ENCODE measurements at places on chromosomes 12 and 14.

GRCh38 chr14:102983496-102983895 is 61.0 kb downstream of the AMN start:
- no peaks in the 10 kb centered on the region for H3K27me3 ChIP-seq
- no peak overlapping the region for H3K4me3 ChIP-seq
- DNase-seq = no peak
- no peak overlapping the region for H3K27ac ChIP-seq
- H3K4me1 ChIP-seq = no peaks in the 10 kb centered on the region

GRCh38 chr12:80708259-80708974 is 983 bp downstream of the MYF6 start:
- H3K4me3 ChIP-seq = no peak overlapping the region
- H3K27ac ChIP-seq = no peak overlapping the region
- no peaks in the 10 kb centered on the region for H3K4me1 ChIP-seq
- no peaks in the 10 kb centered on the region for H3K27me3 ChIP-seq
- H3K36me3 ChIP-seq = no peaks in the 10 kb centered on the region

- H3K27ac ChIP-seq = no peak overlapping the region
- H3K4me1 ChIP-seq = no peaks in the 10 kb centered on the region
- no peak overlapping the region for H3K4me3 ChIP-seq
- DNase-seq = no peak
These were observed 29.2 kb downstream of the RASAL1 start for GRCh38 chr12:113106361-113106760.

- H3K27me3 ChIP-seq = no peaks in the 10 kb centered on the region
- H3K4me3 ChIP-seq = no peak overlapping the region
- no peaks in the 10 kb centered on the region for H3K36me3 ChIP-seq
- no peak overlapping the region for H3K27ac ChIP-seq
- DNase-seq = no peak
- H3K4me1 ChIP-seq = no peaks in the 10 kb centered on the region
These were observed 36.3 kb downstream of the PTHLH start for GRCh38 chr12:27936196-27936595.

DNA sequence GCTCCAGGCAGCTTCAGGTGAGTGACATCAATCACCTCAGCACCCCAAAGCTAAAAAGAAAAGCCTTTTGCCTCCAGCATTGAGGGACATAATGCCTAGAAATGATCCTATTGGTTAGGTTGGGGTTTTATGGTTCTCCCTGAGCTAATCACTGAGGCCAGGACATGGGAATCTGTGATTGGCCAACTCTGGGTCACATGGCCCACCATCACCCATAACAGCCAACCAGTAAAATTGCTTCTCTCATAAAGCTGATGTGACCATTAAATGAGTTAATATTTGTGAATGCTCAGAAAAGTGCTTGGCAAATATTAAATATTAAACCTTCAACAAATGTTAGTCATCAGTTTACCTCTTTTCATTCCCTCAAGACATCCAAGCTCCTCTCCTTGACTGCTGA is 60.2 kb downstream of the TBX3 start:
- no peaks in the 10 kb centered on the region for H3K36me3 ChIP-seq
- no peak overlapping the region for H3K27ac ChIP-seq
- H3K27me3 ChIP-seq = no peaks in the 10 kb centered on the region
- H3K4me1 ChIP-seq = no peaks in the 10 kb centered on the region
- no peak overlapping the region for H3K4me3 ChIP-seq

GRCh38 chr14:24342889-24343288 is 3.1 kb upstream of the RIPK3 start:
- no peak overlapping the region for H3K27ac ChIP-seq
- H3K36me3 ChIP-seq = no peaks in the 10 kb centered on the region
- H3K27me3 ChIP-seq = no peaks in the 10 kb centered on the region
- DNase-seq = no peak

GRCh38 chr12:48125985-48126384 is 6.8 kb downstream of the PFKM start:
- H3K4me3 ChIP-seq = no peak overlapping the region
- no peak for DNase-seq
- H3K4me1 ChIP-seq = peaks cover 1% of the 10 kb centered on the region
- H3K36me3 ChIP-seq = peaks cover 61% of the 10 kb centered on the region
- no peak overlapping the region for H3K27ac ChIP-seq

DNA sequence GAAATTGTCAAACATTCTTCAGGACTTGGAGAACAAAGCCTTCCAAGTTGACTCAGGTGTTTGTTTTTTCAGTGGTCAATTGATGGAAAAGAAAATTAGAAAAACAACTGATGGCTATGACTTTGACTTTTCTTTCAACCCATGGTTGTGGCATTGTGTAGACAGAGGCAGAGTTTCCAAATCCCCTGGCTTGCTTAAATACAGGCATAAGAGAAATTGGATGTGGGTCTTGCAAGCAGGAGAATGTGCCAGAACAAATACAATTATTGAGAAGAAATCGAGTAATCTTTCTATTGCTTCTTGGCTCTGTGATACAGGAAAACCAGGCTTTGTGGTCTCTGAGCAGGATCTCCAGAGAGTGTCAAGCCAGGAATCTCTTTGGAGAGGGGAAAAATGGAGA is 40.9 kb upstream of the FRMD6 start:
- DNase-seq = no peak
- no peak overlapping the region for H3K27ac ChIP-seq
- peaks cover 3% of the 10 kb centered on the region for H3K4me1 ChIP-seq
- H3K27me3 ChIP-seq = no peaks in the 10 kb centered on the region
- no peaks in the 10 kb centered on the region for H3K36me3 ChIP-seq
- H3K4me3 ChIP-seq = no peak overlapping the region

GRCh38 chr12:53344487-53344823 is 8.3 kb upstream of the SP7 start:
- DNase-seq = no peak
- H3K27ac ChIP-seq = peak overlapping the region; percentile 81
- H3K36me3 ChIP-seq = no peaks in the 10 kb centered on the region
- peak overlapping the region; percentile 53 for H3K4me3 ChIP-seq
- peaks cover 11% of the 10 kb centered on the region for H3K4me1 ChIP-seq
- no peaks in the 10 kb centered on the region for H3K27me3 ChIP-seq

GRCh38 chr12:69151254-69151764 is 88.1 kb upstream of the CPSF6 start:
- no peak overlapping the region for H3K27ac ChIP-seq
- DNase-seq = no peak
- H3K36me3 ChIP-seq = no peaks in the 10 kb centered on the region
- no peaks in the 10 kb centered on the region for H3K4me1 ChIP-seq

- H3K4me1 ChIP-seq = no peaks in the 10 kb centered on the region
- H3K4me3 ChIP-seq = no peak overlapping the region
- no peak overlapping the region for H3K27ac ChIP-seq
- no peaks in the 10 kb centered on the region for H3K27me3 ChIP-seq
These were observed 8.6 kb downstream of the NANOG start for GRCh38 chr12:7797698-7798398.

- no peaks in the 10 kb centered on the region for H3K4me1 ChIP-seq
- H3K27me3 ChIP-seq = no peaks in the 10 kb centered on the region
- no peak for DNase-seq
- H3K36me3 ChIP-seq = no peaks in the 10 kb centered on the region
These were observed 1.3 kb upstream of the NR2C1 start for GRCh38 chr12:95074766-95075165.

DNA sequence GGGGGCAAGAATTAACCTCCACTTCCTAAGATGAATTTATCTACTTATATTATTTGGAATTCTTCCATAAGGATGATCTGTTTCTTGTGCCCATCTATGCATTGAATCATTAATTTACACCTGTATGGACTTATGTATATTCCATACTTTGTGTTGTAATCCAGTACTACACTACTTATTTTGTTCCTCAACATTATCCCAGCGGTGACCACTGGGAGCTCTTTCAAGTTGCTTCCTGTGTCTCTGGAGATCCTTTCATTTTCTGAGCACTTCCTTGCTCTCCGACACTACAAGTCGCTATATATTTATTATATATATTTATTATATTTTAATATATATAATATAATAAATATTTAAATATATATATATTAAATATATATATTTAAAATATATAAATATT is 54.9 kb upstream of the SCN8A start:
- no peaks in the 10 kb centered on the region for H3K36me3 ChIP-seq
- no peaks in the 10 kb centered on the region for H3K4me1 ChIP-seq
- no peak overlapping the region for H3K4me3 ChIP-seq
- no peak for DNase-seq
- no peaks in the 10 kb centered on the region for H3K27me3 ChIP-seq

DNA sequence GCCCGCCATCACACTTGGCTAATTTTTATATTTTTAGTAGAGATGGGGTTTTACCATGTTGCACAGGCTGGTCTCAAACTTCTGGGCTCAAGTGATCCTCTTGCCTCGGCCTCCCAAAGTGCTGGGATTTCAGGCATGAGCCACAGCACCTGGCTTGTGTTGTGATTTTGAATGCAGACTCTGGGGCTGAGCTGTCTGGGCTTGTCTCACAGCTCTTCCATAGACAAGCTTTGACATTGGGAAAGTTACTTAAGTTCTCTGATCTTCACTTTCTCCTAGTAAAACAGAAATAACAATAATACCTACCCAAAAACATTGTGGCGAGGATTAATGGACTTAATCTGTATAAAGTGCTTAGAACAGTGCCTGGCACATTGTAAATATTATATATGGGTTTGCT is 36.0 kb downstream of the TMBIM6 start:
- DNase-seq = no peak
- H3K27ac ChIP-seq = no peak overlapping the region
- H3K27me3 ChIP-seq = no peaks in the 10 kb centered on the region
- no peaks in the 10 kb centered on the region for H3K36me3 ChIP-seq
- H3K4me3 ChIP-seq = no peak overlapping the region

- H3K36me3 ChIP-seq = no peaks in the 10 kb centered on the region
- H3K27ac ChIP-seq = peak overlapping the region; percentile 13
- H3K27me3 ChIP-seq = no peaks in the 10 kb centered on the region
- H3K4me3 ChIP-seq = peak overlapping the region; percentile 66
- DNase-seq = no peak
These were observed 498 bp downstream of the RACGAP1 start for GRCh38 chr12:50024805-50025186.

- no peaks in the 10 kb centered on the region for H3K36me3 ChIP-seq
- no peak for DNase-seq
- no peaks in the 10 kb centered on the region for H3K4me1 ChIP-seq
- no peaks in the 10 kb centered on the region for H3K27me3 ChIP-seq
- no peak overlapping the region for H3K4me3 ChIP-seq
- no peak overlapping the region for H3K27ac ChIP-seq
These were observed 1322.5 kb downstream of the FSCB start for GRCh38 chr14:43184540-43184939.

DNA sequence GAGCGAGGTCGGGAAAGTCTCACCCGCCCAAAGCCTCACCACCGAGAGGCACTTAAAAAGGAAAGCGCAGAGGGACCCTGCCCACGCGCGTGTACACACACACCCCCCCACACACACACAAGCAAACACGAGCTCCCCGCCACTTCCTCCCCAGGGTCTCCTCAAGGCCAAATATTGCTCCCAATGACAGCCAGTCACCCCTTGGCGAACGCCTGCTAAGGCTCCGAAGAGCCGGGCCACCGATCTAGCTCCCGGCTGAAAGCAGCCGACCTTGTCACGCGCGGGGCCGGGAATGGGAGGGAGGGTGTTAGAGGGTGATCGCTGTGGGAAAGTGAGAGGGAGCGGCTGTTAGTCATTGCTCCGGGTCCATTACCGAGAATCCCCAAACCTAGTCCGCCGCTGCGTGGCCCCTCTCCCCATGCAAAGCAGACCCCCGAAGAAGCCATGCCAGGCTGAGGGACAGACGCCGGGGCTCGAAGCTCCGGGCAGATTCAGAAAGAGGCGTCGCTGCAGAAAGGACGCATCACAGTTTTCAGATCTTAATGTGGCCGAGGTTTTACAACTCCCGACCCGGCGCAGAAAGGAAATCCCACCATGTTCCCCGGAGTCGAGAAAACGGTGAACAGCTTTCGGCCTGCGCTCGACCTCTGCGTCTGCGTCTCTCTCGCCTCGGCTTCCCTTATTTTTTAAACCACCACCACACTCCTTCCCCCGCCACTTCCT is 2.6 kb downstream of the BMP4 start:
- peak overlapping the region; percentile 85 for H3K27ac ChIP-seq
- peak; percentile 78 for DNase-seq
- H3K4me3 ChIP-seq = peak overlapping the region; percentile 72
- H3K36me3 ChIP-seq = peaks cover 29% of the 10 kb centered on the region

GRCh38 chr12:49388682-49389386 is 21.6 kb downstream of the SPATS2 start:
- H3K4me3 ChIP-seq = no peak overlapping the region
- DNase-seq = no peak
- no peak overlapping the region for H3K27ac ChIP-seq

DNA sequence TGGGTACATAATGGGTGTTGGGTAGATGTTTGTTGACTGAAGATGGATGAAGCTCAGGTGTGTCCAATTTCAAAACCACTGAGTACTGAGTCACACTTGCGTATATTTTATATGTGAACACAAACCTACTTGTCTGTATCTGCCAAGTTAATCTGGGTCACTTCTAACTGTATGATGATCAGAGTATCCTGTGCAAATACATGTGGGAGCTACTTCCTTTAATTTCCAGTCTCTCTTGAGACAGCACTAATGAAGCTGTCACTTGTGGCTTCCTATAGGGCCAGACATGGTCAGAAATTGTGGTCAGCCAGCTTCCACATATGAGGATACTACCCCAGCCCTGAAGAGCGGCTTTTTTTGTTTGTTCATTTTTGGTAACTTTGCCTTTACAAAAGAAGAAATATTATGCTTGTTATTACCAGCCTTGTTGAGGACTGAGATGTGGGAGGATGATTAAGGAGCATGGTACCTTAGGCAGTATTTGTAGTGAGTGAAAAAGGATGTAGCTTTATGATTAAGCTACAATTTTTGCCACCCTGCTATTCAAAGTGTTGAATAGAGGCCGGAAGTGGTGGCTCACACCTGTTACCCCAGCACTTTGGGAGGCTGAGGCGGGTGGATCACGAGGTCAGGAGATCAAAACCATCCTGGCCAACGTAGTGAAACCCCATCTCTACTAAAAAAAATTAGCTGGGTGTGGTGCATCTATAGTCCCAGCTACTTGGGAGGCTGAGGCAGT is 32.4 kb downstream of the PLXNC1 start:
- no peaks in the 10 kb centered on the region for H3K4me1 ChIP-seq
- no peaks in the 10 kb centered on the region for H3K36me3 ChIP-seq
- H3K27me3 ChIP-seq = no peaks in the 10 kb centered on the region

DNA sequence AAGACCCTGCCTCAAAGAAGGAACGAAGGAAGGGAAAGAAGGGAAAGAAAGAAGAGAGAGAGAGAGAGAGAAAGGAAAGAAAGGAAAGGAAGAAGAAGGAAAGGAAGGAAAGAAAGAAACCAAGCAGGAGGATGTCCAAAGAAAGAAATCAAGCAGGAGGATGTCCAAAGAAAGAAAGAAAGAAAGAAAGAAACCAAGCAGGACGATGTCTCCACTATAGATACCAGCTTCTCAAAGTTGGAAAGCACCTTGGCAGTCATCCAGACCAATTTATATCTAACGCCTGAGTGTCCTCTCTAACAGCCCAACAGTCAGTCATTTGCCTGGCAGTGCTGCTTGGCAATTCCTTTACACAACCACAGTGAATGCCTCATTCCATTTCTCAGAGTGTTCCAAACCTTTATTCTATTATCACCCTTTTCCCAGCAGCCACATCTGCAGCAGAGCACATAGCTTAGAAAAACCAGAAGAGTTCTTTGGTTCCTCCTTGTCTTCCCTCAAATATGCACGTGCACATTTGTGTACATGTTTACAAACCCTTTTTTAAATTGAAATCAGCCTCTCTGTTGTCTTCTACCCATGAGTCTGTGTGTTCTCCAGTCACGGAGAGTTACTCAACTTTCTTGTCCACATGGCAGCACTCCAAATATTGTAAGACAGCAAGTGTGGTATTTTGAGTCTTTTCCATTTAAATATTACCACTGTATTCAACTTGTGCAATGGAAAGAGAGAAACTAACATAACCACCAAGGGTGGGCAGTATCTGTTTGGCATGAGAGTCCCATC is 138.4 kb downstream of the STXBP6 start:
- H3K36me3 ChIP-seq = no peaks in the 10 kb centered on the region
- H3K4me1 ChIP-seq = no peaks in the 10 kb centered on the region
- no peaks in the 10 kb centered on the region for H3K27me3 ChIP-seq
- no peak overlapping the region for H3K4me3 ChIP-seq
